ENCODE measurements at places on chromosomes 16 and 17.

GRCh38 chr17:17508646-17509591, 12.7 kb upstream of the RASD1 start:
- no peak for DNase-seq

- DNase-seq = no peak
Measured at GRCh38 chr16:54211203-54211602, 75.4 kb downstream of the IRX3 start.

DNA sequence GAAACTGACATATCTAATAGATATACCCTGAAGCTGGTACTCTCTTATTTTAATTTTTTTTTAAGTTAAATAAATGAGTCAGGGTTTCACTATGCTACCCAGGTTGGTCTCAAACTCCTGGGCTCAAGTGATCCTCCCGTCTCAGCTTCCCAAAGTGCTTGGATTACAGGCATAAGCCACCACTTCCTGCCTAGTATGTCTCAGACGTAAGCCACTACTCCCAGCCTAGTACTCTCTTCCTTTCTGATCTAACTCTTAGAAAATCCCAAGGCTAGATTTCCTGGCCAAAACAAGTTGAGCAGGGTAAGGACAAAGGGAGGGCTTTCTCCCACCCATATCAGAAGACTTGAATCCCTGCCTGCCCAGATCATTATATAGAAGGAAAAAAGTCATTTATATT, 33.7 kb downstream of the HOXB1 start:
- no peak for DNase-seq

- no peak for DNase-seq
Measured at GRCh38 chr16:50459496-50460080, 88.6 kb upstream of the NKD1 start.

DNA sequence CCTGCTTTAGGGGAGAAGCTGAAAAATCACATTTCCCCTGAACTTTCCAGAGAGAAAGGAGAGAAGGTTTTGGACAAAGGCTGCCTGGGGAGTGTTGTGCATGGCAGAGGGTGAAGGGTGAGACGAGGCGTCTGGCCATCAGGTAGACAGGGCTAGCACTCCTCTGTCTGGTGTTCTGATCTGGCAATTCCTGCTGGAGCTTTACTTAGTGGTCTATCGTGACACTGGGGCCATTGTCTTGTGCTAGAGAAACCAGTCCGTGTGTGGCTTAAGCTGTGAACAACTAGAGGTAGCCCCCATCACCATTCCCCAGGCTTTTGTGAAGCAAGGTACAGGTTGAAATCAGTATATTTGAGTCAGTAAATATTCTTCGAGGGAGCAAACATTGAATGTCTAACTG, 8.5 kb downstream of the RHBDL3 start:
- DNase-seq = no peak

DNA sequence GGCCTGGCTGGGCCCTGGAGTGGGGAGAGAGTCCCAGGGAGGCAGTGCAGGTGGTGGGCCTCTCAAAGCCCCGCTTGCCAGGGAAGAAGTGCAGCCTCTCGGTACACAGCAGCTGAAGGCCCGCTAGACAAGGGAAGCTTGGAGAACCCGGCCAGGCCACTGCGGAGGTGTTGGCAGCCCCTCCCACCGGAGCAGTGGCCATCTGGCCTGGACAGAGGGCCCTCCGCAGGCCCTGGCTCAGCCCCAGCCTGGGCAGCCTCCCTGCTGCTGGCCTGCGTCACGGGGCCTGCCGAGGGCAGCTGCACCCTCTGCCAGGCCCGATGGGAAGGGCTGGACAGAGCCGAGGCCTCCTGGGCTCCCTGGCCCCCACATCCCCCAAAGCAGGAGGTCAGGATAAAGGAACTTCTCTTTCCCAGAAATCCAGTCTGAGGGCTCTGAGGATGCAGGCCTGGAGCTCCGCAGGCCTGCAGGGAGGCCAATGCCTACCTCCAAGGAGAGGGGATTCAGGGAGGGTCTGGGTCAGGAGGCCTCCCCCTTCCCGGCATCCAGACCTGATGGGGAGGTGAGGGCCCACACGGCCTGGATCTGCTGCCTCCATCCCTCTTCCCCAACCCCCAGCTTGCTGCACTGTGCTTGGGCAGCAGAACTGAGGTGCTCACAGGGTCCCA, 4.3 kb downstream of the SPPL2C start:
- no peak for DNase-seq

DNA sequence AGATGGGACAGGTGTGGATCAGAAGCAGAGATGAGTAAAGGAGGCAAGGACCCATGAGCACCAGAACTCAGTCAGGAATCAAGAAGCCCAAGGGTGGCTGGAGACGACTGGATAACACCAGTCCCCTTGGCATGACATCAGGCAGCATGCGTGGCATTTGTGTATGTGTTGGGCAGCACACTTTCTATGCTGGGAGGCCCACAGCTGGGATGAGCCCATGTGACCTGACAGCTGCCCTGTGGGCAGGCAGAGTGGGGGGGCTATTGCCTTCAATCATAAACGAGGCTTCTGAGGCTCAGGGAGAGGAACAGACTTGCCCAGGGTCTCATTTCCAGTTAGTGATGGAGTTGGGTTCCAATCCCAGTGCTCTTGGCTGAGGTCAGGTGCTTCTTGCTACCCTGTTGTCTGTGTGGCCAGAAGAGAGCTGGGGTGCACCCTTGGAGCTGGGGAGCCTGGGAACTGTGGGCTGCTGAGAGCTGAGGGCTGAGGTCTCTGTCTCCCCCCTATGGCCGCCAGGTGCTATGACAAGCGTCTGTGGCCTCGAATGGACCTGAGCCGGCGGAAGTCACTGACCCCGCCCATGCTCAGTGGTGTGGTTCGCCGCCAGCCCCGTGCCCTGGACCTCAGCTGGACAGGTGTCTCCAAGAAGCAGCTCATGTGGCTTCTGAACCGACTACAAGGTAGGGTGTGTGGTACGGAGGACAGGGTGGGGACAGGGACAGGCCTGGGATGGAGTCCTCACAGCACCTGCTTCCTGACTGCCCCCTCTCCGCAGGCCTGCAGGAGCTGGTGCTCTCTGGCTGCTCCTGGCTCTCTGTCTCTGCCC, 7.1 kb upstream of the ORAI3 start:
- no peak for DNase-seq

GRCh38 chr16:90020838-90021382, 1.7 kb upstream of the DBNDD1 start:
- no peak for DNase-seq

All from GM12878 (cell line).